ENCODE measurements at places on chromosomes 1 and 21.

GRCh38 chr21:41924368-41924754 is 29.5 kb downstream of the C2CD2 start:
- DNase-seq, result no peak

DNA sequence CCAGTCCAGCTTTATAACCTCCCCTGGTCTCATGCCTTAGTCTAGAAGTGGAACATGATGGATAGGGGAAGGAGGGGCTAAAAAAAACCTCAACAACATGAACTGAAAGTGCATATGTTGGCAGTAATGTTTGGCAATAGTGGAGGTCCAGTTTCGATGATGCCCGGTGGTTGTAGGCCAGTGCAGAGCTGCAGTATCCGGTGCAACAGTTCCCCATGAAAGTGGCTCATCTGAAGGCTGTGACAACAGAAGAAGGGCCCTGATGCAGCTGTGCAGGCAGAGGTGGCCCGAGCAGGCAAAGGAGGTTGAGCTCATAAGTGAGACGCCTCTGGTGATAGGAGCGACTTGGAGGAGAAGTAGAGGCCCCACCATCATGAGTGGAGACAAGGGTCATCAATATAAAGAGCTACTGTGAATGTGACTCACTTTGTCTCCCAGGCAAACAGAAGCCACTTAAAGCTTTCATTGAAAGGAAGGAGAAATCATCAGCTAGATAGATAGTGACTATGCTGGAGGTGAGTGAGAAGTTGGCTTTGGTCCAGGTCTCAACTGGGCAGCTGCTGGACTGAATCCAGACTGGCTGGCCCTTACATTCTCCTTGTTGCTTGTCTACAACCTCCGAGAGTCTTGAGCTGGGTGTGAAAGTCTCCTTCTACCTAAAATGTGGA is 10.2 kb upstream of the CREG1 start:
- no peak for DNase-seq

GRCh38 chr1:10693497-10694273 is 102.8 kb downstream of the CASZ1 start:
- peak; percentile 29 for DNase-seq

GRCh38 chr1:190169311-190170067 is 308.2 kb downstream of the BRINP3 start:
- no peak for DNase-seq

GRCh38 chr1:30117685-30118084 is 605.7 kb downstream of the MATN1 start:
- no peak for DNase-seq

DNA sequence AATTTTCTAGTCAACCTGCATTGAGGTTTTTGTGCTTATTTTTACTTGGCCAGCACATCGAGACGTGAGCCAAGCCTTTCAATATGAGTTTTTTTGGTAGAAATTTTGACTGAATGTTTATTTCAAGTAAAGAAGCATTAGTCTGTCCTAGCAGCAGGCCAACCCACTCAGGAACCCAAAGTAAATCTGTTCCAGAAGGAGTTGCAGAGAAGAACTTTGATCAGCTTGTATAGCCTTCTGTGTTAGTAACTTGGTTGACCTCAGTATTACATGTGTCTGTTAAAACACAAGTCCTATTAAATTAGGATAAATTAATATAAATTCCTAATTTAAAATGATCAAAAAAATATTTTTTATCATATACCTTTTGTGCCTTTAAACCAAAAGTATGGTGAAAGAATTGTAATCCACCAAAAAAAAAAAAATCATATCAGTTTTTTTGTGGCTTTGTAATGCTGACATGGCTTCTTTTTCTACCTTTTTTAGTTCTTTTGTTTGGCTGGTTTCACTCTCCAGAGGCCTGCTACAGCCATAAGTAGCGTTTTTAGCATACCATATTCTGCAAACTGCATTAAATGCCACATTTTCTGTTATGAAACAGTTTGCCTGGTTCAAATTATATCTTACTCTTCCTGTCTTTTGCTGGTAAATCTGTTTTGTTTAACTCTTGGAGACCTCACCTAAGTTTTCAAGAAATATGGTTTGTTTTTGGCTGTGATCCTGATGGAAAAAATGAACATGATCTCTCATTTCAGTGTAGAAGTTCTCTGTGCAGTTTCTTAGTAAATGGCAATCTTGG is 39.5 kb downstream of the ATF6 start:
- DNase-seq, result no peak

DNA sequence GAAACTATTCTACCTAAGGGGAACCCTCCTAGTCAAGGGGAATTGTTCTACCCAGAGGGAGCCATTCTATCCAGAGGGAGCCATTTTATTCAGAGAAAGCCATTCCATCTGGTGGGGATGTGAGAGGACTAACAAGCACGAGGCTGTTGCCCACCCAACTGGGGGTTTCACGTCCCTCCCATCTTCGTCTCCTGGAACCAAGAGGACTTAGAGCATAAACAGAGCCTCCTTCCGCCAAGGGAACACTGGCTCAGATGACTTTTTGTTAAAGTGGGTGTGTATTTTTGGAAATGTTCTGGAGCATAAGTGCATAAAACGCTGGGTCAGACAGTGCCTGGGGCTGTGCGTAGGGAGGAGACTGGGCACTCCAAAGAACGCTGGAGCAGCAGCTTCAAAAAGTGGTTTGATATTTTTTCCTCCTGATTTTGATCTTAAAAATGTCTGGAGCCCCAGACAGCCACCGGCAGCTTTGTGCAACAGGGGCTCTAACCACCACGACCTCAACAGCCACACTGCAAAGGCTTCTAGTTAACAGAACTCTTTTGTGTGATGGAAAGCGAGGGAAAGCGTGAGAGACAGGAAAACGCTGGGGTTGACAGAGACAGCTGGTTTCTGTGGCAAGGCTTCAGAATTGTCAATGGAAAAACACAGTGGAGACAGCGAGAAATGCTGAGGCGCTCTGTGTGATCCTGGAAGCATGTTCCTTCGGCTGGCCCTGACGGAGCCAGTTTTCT is 363.6 kb upstream of the CAMK1G start:
- DNase-seq, result no peak

GRCh38 chr1:232655028-232655745 is 25.3 kb upstream of the SIPA1L2 start:
- DNase-seq, result no peak

DNA sequence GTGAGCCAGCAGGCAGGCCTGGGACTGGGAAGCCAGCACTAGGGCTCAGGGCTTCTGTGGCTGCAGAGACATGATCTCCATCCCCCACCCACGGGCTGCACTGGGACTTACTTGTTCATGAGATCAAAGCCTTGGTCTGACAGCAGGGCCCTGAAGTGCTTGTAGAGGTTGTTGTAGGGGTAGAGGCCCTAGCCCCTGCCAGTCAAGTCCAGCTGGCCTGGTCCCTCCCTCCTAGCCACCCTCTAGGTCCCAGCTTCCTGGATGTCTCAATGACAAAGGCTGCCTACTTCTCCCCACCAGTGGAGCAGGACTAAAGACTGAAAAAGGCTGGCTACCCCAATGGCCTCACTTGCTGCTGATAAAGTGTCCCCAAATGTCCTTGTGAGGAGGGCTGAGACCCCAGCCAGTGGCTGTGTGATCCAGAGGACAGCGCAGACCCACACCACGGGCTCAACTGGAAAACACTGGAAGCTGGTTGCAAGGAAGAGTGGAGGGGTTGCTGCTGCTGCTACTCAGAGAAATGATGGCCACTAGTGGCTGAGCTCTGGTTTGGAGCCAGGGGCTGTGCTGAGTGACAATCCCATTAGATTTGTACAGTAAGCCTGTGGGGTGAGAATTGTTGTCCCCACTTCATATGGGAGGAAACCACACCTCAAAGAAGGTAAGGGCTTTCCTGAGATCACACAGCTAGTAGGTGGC is 1.4 kb downstream of the HTR1D start:
- no peak for DNase-seq

DNA sequence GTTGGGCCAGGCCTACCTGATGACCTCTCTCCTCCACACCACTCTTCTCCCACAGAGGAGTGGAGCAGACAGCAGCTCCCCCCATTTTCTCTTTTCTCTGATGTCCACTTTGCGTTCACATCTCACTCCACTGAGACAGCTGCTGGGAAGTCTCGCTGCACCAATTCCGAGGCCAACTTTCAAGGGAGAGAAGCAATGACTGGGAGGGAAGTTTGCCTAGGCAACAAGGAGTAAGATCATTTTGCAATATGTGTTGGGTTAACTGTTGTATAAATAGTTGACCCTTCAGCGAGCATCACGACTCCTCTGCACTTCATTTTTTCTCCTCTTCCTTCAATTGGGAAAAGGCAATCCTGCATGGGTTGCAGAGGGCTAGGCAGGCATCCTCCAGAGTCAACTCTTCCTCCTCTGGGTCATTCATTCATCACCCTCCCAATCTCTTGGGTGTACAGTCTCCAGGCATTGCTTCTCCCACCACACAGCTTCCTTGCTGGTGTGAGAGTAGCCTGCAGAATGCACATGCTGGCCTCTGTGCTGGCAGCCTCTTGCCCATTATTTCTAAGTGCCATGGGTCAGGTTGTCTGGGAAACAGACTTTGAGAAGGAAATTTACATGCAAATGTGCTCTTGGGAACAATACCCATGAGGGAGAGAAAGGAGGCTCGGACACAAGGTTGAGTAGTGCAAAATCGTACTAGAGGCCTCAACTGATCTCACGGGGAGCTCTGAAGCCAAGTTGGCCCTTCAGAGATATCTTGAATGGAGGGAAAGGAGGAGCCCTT is 75.8 kb upstream of the BCAR3 start:
- DNase-seq, result no peak

DNA sequence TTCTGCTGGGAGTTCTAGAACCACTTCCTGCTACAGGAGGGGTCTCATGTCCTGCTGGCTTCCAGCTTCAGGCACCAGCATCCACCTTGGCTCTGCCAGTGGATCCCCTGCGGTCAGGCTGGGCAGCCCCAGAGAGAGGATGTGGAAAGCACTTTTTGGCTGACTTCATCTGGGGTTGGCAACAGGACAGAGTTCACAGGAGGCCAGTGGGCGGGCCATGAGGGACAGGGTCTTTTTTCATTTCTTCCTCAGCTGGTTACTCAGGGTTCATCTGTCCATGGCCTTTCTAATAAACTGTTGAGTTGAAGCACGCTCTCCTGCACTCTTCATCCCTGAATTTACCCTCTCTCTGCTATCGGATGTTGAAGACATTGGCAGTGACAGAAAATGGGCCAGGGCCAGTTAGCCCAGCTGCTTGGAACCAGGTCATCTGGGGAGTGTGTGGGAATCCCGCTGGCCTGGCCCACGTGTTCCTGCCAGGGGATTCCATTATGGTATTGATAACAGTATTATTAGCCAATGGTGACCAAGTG is 45.2 kb downstream of the RPS6KA1 start:
- DNase-seq, result no peak

DNA sequence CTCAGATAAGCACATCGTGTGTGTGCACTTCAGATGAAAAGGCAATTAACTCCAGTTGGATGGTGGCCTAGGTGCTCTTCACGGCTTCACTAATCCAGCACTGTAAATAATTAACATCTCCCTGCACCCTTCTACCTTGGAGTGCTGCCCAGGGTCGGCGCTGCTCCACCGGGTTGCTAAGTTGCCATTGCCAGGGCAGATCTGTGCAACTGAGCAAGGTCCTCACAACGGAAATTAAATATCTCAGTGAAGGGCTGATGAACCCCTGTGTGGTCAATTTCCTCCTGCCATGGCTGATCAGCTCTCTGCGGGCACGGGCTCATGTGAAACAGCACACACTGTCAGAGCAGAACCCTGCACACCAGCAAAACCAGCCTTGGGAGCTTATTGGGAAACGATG is 63.2 kb downstream of the SYDE2 start:
- no peak for DNase-seq

GRCh38 chr1:219367496-219367895 is 193.8 kb downstream of the LYPLAL1 start:
- DNase-seq, result no peak

GRCh38 chr1:5933050-5933449 is 59.2 kb downstream of the NPHP4 start:
- DNase-seq, result no peak

DNA sequence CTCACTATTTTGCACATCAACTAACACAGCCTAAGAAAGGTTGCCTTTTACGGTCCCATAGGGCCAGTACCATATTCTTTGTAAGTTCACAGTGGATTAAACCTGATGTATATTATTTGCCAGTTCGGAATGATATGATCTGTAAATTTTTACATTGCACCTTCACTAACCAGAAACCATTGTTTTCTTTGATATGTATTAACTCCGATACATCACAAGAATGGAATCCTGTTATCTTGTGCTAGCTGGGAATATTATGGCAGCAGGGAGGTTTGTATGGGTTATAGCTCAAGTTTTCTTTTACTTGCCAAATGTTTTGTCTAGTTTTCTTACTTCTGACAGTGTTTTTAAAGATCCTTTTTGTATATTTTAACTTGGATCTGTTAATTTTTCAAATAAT is 51.4 kb upstream of the S1PR1 start:
- DNase-seq, result no peak

- DNase-seq, result no peak
Measured at GRCh38 chr1:190377294-190377693, 100.4 kb downstream of the BRINP3 start.

- no peak for DNase-seq
Measured at GRCh38 chr1:54310439-54311328, 95.5 kb downstream of the SSBP3 start.

DNA sequence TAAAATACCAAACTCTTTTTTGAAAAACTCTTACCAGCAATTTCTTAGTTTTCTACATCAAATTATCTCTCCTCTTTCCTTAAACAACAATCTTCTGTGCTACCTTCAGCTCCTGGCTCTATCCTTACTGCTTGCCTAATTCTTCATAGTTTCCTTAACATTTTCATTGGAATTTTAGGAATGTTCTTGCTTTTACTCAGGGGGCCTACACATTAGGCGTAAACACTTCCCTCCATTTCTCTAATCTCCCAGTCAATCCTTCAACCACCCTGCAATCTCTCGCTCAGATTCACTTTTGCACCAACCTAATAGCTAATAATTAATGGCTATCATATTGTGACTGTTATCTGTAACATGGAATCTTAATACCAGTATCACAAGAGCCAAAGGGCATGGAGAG is 50.1 kb downstream of the ADAMTS5 start:
- no peak for DNase-seq

GRCh38 chr1:20367116-20367585 is 76.5 kb downstream of the VWA5B1 start:
- DNase-seq, result no peak

DNA sequence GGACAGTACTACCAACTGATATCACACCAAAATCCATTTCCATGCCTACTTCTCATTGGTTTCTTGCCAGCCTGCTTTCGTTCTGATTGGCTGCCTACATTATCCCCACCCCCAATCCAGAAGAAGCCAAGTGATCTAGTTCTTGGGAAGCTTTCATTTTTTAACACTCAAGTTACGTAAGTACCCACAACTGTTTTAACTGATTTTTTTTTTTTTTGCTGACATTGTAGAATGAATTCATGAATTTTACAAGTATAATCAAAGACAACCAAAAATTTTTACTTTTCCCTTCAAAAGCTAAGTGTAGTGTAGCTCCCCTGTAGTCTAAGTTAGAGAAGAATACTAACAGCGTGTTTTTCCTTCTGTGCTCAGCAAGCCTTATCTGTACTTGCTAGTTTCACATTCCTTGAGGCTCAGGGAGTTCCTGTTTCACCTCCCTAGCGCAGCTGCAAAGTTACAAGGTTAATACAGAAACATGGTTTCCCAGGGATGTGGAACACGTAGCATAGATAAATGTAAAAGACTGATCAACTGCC is at the start of gene SLC9C2:
TSS of gene SLC9C2 (minus strand) at position 17 of the 536 bp plus-strand sequence. CDS start 1,296 bp downstream, outside the sequence.
- no peak for DNase-seq

- DNase-seq, result no peak
Measured at GRCh38 chr1:60922304-60922703, 160.1 kb upstream of the NFIA start.
